ENCODE measurements at places on chromosomes 6 and 20.

DNA sequence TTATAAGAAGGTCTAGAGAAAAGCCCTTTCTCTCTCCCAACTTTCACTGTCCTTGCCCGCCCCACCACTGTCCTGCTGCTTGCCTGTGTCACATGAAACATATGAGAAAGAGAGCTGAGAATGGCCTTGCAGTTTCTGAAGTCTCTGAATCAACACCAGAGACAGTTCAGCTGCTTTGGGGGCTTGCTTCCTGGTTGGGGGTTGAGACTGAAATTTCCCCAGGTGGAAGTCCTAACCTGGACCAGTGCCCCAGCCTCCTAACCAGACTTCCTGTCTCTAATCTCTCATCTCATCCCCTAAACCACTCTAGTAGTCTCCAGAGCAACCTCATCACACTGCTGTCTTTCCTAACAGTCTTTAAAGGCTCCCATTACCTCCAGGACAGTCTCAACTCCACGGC, 10.7 kb downstream of the TRAM2 start:
- no peak for DNase-seq

GRCh38 chr20:18989736-18990474, 176.3 kb downstream of the SCP2D1 start:
- no peak for DNase-seq

GRCh38 chr6:168397012-168397411, 44.0 kb upstream of the SMOC2 start:
- no peak for DNase-seq

DNA sequence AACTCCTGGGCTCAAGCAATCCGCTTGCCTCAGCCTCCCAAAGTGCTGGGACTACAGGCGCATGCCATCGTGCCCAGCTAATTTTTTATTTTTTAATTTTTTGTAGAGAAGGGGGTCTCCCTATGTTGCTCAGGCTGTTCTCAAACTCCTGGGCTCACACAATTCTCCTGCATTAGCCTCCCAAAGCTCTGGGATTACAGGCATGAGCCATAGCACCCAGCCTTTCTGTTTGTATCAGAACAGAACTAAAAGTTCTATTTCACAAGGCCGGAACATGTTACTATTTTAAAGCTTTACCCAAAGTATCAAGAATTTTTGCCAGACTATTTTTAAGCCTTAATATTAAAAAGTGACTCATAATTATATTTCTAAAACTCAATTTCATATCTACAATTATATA, 42.4 kb downstream of the NDRG3 start:
- no peak for DNase-seq

DNA sequence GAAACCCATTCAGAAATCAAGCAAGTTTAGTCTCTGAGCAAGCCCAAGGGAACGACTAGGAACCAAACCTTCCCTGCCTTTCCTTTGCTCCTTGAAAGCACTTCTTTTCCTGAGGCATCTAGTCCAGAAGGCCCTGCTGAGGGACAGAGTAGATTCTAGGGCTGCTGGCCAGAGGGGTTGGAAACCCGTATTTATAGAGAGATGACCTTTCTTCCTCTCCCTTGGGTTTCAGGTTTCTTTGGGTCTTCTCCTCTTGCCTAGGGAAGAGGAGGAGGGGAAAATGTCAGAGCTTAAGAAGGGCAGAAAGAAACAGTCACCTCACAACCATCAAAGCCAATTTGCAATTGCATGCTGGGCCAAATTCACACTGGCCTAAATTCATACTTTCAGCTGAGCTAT, 5.8 kb downstream of the APOBEC2 start:
- no peak for DNase-seq

DNA sequence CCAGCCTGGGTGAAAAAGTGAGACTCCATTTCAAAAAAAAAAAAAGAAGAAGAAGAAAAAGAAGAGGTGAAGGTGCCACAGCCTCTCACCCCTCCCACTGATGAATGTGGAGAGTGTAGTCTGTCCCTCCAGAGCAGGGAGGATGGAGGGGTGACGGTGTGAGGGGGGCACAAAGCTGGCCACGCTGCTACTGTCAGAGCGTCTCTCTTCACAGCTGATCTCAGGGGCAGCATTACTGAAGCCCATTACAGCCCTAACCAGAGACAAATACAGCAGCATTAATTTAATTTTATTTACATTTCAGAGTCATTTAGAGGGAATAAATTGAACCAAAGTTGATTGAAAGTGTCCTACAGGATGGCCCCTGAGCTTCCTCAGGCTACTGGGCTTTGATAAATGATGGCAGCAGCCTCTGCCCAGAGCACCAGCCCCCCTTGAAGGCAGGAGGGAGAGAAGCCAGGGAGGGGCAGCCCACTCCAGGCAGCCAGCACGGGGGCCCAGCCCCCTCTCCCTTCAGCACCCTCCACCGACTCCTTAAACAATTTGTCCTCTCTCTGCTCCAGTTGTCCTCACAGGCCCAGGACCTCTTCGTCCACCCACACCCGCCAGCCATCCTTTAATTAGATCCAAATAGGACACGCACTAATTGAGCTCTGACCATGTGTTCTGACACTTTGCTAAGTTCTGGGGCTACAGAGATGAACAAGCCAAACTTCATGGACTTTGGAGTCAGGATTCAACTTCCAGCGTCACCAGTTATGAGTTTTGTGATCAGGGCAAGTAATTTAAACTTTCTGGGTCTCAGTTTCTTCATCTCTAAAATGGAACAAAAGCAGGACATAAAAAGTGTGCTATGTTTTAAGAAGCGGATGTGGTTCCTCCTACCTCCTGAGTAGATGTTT, 18.6 kb upstream of the ZFAND3 start:
- no peak for DNase-seq

DNA sequence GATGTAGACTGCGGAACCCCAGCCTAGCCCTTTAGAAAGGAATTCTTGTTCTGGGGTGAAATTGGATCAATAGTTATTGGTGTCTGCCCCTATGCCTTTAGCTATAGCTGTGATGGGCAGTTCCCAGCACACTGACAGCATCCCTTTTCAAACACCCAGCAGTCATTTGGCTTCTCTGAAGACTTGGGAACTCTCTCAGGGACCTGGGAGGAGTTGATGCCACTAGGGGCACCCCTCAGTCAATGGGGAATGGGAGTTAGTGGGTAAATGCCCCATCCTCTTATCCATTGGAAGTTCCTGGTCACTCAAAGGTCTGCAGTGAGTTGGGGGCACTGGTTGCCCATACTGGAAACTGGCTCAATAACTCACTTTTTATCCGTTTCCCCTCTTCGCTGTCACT, 31.6 kb upstream of the CSNK2A1 start:
- no peak for DNase-seq

DNA sequence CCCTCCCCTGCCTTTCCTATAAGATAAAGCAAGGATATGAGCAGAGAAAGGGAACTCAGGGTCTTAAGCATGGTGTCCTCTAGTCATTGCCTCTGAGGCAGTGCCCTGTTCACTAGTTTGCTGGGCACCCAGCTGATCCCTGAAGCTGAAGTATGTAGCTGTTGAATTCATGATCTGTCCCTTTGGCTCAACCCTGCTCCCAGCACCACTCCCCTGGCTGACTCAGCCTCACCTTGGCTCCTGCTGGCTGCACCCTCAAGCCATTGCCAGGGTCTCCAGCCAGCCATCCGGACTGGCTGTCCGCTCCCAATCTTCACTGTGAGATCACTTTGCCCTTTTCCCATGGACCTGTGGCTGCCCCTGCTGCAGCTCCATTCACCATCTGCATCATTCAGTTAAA, 25.9 kb upstream of the UST start:
- no peak for DNase-seq

DNA sequence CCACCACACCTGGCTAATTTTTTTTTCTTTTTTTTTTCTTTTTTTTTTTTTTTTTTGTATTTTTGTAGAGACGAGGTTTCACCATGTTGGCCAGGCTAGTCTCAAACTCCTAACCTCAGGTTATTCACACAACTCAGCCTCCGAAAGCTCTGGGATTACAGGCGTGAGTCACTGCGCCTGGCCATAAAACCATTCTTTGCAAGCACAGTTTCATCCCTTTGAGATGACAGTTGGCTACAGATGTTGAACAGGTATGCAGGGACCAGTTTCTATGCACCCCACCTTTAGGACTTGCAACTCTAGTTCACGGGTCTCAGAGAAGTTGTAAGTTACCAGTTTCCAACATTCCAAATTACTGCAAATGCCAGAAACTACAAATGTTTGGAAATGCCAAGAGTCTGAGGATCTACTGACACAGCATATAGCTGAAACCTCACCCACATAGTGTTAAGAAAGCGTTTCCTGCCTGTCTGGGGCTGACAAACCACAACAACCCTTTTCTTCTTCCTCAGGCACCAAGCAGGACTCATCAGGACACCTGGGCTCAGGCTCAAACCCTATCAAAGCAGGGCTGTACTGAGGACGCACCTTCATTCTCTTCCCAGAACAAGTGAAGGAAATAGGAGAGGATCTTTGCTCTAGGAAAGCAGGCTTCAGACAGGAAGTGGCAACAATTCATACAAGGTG, 22.9 kb downstream of the ARHGAP18 start:
- peak; percentile 70 for DNase-seq

DNA sequence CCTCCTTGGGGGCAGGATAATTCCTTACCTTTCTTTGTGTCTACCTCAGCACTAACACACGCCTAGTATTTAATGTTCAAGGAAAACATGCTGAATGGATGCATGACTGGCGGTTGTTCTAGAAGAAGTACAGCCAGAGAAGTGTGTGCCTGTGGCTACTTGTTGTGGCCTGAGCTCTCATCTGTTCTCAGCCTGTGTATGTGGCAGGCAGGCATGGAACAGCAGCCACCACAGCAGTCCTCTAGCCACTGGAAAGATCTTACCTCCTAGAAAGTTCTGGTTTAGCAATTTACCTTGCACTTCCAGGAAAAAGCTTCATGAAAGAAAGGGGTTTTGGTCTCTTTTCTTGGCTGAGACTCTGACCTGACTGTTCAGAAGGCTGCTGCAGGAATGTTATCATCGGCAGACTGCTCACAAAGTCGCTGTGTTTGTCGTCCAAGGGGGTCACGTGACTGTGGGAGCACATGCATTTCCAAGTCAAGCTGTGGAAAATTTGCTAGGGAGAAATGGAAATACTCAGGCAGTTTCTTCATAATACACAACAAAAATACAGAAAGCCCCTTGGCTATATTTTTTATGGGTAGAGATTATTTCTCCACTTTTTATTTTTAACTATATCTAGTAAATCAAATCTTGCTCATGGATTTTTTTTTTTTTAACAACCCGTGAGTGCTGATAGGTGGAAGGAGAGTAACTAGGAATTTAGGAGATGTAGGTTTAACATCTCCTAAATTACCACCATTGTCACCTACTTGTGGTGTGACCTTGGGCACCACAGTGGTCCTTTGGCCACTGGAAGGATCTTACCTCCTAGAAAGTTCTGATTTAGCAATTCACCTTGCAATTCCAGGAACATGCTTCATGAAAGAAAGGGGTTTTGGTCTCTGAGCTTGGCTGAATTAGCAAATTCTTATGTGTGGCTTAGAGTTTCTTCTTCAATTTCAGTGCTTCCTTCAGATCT, 110.8 kb upstream of the GPR6 start:
- DNase-seq = no peak

DNA sequence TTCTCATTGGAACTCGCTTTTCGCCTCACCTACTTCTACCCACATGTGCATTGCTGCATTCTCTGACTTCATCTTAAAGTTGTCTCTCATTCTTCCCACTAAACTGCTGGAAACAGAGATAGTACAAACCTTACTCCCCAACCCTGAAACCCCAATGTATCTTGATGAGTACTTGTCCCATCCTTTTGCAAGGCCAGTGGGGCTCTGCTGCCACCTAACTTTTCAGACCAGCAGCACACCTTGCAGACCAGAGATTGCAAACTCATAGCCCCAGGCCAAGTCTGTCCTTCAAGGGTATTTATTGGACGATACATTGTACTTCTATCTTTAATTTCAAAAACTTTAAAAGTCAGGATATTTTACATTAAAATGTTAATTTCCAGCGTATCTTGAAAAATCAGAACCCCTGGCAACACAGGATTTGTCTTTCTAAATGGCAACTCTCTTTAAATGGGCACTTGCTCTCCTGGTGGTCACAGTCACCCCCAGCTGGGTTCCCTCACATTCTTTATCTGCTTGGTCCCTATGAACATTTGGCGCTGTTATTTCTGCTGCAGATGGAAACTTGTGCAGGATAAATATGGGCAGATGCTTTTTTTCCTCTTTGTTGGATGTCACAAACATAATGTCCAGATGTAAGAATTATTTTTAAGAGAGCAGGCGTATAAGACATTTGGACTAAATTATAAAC, 83.9 kb downstream of the SOD2 start:
- DNase-seq = peak; percentile 41

DNA sequence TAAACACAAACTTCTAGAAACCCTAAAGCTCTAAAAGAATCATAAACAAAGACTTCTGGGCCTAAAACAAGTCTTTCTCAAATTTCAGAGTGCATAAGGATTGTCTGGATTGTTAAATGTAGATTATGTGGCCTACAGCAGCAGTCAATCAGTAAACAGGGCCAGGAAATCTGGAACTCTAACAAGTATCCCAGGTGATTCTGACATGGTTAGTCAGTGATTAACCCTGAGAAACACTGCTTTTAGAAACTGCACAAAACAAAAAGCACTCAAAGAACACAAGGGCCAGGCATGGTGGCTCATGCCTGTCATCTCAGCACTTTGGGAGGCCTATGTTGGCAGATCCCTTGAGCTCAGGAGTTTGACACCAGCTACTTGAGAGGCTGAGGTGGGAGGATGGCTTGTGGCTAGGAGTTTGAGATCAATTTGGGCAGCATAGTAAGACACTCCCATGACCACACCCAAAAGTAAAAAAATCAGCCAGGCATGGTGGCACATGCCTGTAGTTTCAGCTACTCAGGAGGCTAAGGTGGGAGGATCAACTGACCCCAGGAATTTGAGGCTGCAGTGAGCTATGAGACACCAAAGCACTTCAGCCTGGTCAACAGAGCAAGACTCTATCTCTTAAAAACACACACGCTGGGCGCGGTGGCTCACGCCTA, 5.9 kb downstream of the MED20 start:
- DNase-seq = no peak

DNA sequence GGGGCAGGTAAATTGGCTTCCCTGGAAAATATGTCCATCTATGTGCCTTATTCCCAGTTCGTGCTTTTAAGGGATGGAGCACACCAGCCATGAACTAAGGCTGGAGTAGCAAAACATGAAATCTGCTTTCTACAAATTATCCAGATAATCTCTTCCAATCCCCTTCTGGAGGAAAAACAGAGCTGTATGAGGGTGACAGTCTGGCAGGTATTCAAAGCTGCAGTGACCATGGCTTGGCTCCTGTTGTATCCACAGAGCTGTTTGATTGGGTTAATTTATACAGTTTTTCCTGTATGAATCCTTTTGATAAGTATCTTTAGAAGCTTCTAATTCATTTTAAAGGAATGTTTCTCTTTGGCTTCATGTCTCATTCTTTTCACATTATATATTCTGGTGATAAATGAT, 144.4 kb downstream of the AIG1 start:
- DNase-seq = no peak

DNA sequence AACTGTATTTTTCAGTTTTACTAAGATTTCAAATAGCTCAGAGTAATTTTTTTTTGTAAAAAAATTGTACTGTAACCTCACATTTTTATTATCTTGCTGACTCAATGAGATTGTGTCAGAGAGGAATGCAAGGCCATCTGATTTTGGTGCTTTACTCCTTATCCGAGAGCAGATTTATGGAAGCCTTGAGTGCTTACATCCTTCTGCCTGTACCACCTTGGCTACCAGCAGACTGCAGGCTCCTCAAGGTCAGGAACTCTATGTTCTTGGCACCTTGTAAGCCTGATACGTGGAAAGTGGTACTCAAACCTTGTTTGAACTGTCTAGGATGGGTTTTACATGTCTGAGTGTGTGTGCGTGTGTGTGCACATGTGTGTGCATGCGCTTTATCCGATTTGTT, 80.1 kb upstream of the MLIP start:
- DNase-seq = no peak
